Activated CD8-positive, alpha-beta memory T cell treated with anti-CD3 and anti-CD28 coated beads for 1 hour (primary cell): ENCODE measurements at places on chromosomes 7 and 10.

GRCh38 chr7:158228986-158229385, 358.6 kb downstream of the PTPRN2 start:
- DNase-seq = no peak

DNA sequence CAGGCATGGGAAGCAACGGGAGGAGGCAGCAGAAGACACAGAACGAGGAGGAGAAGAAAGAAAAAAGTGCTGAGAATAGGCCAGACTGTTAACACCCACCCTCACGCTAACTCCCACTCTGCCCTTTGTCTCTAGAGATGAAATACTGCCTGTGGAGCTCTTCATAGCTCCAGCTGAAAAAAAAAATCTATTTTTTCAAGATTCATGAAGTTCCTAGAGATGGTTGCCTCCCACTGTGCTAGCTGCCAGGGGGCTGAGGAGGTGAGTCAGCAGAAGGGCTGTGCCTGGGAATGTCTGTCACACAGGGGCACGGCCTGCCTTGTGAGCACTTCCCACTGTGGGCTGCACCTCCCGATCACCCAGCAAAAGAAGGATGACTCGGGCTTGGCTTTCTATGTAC, 144.5 kb downstream of the RNF216 start:
- no peak for DNase-seq

DNA sequence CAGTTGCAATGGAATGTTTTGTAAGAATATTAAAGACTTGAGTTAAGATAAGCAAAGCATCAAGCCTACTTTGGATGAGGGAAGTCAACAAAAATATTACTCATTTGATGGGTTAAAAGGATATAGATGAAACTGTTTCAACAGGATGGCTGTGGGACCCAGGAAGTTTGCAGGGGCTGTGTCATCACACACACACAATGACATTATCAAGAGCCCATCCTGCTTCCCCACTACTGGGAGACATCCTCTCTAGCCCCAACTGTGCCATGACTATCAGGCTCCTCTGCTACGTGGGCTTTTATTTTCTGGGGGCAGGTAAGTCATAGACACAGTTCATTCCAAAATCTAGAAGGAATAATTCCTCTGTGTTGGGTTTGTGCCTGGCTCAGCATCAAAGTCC, 78.8 kb upstream of the PRSS1 start:
- DNase-seq = no peak

DNA sequence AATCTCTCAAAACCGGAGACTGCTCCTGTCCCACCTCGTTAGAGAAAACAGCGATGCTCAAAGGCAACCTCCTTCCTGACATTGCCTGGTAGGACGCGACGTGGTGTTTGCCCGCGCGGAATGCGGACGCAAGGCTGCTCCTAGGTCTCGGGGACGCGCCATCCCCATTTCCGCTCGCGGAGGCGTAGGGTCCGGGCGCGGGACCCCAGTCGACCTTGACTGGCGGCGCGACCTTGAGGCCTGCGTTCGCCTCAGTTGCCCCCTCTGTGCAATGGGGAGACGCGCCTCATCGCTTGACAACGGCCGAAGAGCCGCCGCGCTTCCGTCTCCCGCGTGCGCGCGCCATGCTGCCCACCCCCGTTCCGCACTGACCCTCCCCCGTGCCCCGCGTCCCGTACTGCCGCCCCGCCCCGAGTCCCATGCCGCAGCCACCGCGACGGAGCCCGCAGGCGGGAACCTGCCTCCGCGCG, 412 bp upstream of the PPIA start:
- no peak for DNase-seq

DNA sequence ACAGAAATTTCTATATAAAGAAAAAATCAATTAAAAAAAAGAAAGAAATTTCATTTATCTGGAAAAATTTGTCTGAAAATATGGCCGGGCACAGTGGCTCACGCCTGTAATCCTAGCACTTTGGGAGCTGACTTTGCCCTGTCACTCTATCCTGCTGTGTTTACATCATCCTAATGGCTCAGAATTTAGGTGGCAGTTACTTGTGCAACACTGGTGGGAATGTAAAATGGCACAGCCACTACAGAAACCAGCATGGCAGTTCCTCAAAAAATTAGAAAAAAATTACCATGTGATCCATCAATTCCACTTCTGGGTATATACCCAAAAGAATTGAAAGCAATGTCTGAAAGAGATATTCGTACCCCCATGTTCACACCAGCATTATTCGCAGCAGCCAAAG, 405.2 kb upstream of the AUTS2 start:
- DNase-seq = no peak

GRCh38 chr7:80699721-80700256, 61.3 kb downstream of the CD36 start:
- no peak for DNase-seq

DNA sequence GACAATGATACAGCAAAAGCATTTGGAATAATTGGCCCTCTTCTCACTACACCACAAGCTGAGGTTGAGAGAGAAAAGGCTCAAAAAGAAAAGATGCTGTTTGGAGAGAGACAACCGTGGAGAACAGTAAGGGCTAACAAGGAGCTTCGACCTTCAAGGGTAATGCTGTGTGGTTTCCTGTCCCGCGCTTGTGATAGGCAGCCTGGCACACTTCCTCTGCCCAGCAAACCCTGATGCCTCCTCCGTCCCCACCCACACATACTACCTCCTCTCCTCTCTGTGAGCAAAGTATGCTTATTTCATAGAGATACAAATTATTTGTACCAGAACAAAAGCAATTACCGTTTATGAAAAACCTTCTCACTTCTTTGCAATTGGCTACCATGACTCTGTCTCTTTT, 755.4 kb downstream of the KCNMA1 start:
- no peak for DNase-seq

GRCh38 chr7:47973739-47974138, 5.7 kb downstream of the HUS1 start:
- no peak for DNase-seq

DNA sequence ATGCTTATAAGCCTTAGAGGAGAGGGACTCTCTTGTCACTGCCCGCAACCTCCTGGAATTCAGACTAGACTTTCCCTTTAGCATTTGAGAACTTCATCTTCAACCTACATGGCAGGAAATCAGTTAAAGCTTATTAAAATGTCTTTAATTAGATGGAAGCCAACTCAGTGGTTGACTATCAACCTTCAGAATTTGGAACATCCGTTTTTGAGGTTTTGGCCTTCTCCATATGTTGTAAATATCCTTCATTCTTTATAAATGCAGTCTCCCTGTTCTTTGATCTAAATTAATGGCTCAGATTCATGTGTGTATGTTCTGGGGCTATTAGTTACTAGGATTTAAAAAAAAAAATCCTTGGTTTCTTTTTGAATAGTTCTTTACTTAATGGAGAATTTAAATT, 85.0 kb downstream of the ANKRD61 start:
- no peak for DNase-seq

DNA sequence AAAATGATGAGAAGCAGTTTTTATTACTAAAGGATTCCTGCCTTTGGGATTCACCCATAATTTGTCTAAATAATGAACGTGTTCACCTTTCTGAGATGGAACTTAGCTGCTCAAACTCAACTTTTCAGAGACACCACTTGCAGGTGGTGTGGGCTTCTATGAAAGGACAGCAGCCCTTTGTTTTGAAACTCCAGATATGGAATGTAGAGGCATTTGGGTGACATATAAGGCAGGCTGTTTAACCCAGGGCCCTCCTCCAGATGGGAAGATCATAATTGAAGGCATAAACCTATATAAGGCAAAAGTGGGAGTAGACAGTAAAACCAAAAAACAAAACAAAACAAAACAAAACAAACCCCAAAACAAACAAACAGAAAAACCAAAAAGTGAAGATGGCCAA, 11.9 kb upstream of the HUS1 start:
- DNase-seq = no peak

GRCh38 chr10:35959252-35959651, 317.2 kb upstream of the FZD8 start:
- no peak for DNase-seq

DNA sequence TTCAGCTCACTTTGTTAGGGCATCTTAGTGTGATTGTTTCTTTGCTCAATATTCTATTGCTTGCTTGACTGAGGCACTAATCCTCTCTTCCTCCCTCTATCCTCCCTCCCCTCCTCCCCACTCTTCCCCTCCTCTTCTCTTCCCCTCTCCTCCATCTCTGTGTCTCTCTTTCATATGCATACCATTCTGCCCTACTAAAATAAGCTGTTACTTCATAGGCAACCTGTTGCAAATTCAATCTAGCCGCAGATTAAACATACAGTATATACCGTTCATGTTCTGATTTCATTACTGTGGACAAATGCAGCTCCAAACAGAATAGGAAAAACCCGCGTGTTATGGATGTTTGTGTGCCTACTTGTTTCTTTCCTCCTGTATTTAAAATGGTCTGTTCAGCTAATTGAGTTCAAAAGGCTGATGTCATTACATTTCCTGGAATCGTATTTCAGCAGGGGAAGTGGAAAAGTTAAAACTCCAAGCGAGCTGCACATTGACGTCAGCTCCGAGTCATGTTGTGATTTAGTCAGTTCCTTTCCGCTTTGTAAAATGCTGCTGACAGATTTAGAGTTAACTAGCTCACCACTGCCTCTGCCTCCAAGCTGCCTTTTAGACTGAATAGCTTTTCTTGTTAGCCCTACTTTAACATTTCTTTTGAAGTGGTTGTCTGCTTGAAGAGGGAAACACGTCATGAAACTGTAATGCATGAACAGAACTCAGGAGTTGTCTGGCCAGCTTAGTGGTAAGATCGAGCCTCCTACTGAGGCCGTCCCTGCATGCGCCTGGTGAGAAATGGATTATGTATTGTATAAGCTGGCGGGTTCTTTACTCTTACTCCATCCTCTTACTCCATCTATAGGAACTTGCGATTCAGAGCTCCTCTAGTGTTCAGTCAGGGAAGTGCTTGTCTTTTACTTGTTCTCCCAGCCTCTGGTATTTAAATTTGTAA, 69.0 kb downstream of the CREM start:
- DNase-seq = peak; percentile 46

DNA sequence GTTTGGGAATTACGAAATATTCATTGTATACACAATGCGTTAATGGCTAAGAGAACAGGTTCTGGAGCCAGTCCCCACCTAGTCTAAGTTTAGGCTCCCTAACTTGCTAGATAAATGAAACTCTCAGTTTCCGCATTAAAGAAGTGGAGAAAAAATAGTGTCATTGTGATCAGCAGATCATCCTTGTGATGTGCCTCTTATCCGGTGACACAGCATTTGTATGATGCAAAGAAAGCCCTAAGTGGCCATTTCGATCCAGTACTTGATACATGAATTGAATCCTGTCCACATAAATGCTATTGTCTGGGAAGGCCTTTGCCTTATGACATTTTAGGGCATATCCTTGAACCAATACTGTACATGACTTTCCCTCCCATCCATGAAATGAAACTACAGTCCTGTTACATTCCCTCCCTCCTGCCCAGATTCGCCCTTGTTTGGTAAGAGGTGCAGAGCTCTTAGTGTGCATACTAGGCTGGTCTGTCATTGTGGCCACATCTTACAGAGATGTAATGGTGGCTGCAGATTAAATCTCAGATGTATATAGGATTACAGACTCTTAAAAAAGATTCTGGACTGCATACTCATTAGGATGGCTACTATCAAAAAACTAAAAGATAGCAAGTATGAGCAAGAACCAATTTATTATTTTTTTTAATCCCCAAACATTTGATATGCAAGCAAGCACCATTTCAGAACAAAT, 80.9 kb downstream of the LRRC4 start:
- no peak for DNase-seq

- no peak for DNase-seq
Observed at GRCh38 chr10:69769395-69769992, 32.2 kb upstream of the COL13A1 start.

DNA sequence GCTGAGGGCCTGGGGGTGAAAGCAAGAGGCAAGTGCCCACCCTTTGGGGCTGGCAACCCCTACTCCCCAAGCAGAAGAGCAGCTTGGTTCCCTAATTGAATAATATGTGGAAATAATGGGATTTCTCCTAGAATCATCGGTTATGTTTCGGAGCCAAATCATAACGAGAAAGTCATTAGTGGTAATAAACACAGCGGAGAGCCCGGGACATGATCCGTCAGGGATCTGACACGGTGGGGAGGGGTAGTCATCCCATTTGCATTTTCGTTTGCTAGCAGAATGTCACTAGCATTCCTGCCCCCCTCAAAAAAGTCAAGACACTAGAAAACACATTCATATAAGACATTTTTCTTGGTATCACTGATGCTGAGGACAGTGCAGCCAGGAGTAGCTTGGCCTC, 140.4 kb downstream of the CDH23 start:
- DNase-seq = no peak

DNA sequence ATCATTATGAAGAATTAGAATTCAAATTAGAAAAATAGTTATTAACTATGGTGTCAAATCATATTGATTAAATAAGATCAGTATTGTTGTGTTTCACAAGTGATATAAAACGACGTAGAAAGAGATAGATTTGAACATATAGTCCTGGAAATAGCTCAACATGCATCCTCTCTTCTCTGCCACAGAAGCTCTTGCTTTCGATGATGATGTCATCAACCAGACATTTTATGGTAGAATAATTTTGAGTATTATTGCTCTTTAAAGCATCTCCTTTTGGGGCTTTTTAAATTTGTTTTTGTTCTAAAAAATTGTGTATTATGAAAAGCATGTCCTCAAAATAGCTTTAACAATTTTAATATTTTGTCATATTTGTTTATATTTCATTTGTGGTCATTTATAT, 95.0 kb downstream of the DGKB start:
- no peak for DNase-seq

- peak; percentile 3 for DNase-seq
Observed at GRCh38 chr7:123624527-123625183, 23.0 kb downstream of the ASB15 start.

GRCh38 chr10:119254335-119254734, 47.0 kb downstream of the GRK5 start:
- no peak for DNase-seq

DNA sequence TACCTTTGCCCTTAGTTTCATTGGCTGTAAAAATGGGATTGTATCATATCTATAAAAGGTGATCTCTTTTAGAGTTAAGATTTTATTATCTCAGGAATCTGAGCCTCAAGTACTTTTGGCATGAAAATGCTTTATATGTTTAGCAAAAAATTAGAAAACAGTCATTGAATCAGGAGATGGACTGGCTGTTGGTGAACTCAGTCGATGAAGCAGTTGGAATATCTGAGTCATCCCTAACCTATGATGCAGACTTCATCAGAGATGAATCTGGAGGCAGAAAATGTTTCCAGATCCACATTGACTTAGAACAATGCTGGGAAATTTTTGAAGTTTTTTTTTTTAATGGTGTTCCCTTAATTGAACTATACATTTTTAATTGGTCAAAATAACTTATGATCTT, 228.5 kb downstream of the SLC25A13 start:
- DNase-seq = no peak
